ENCODE measurements at places on chromosomes 16 and 17.

GRCh38 chr17:20043021-20043420 lies 33.9 kb downstream of the SPECC1 start:
- DNase-seq: no peak

DNA sequence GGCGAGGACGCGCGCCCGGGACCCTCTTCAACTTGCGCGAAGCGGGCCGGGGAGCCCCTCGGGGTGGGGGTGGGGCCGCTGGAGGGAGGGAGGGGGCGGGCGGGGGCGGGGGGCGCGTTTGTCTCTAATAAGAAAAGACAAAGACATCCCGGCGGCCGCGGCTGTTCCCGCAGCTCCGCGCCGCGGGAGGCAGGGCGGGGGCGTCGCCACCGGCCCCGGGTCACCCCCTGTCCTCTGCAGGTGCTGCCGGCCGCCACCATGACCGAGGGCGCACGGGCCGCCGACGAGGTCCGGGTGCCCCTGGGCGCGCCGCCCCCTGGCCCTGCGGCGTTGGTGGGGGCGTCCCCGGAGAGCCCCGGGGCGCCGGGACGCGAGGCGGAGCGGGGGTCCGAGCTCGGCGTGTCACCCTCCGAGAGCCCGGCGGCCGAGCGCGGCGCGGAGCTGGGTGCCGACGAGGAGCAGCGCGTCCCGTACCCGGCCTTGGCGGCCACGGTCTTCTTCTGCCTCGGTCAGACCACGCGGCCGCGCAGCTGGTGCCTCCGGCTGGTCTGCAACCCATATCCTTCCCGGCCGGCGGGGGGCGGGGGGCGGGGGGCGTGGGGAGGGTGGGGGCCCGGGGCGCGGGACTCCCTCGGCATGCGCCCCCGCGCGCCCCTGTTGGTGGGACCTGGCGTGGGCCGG lies 714 bp downstream of the CACNA1H start:
- DNase-seq: no peak

DNA sequence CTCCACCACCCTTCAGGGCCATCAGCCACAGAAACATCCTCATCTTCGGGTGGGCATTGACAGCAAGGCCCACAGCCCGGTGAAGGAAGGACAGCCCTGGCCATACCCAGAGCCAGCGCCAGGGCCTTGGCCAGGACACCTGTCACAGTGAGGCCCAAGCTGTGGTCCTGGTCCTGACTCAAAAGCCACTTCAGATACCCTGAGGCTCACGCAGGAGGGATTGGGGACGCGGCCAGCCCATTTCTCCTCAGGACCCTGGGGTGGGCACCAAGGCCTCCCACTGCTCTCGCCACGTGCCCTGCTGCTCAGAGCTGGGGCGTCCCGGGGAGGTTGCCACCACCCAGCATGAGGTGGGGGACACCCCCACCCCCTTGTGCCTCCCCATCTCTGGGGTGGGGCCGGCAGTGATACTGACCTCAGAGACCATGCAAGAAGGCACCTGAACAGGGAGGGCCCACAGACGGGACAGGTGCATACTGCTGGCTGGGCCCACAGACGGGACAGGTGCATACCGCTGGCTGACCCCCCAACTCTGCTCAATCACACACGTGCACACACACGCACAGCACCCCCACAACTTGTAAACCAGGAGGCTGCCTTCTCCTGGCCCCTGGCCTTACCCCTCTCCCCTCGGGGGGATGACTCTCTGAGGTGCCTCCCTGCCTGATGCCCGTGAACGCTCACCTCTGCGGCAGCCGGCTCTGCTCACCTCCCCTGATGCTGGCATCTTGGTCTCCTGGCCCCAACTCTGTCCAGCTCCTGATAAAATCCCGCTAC lies 14.2 kb downstream of the SLC7A5 start:
- no peak for DNase-seq

GRCh38 chr17:82225368-82226029 lies 3.3 kb upstream of the SLC16A3 start:
- no peak for DNase-seq

DNA sequence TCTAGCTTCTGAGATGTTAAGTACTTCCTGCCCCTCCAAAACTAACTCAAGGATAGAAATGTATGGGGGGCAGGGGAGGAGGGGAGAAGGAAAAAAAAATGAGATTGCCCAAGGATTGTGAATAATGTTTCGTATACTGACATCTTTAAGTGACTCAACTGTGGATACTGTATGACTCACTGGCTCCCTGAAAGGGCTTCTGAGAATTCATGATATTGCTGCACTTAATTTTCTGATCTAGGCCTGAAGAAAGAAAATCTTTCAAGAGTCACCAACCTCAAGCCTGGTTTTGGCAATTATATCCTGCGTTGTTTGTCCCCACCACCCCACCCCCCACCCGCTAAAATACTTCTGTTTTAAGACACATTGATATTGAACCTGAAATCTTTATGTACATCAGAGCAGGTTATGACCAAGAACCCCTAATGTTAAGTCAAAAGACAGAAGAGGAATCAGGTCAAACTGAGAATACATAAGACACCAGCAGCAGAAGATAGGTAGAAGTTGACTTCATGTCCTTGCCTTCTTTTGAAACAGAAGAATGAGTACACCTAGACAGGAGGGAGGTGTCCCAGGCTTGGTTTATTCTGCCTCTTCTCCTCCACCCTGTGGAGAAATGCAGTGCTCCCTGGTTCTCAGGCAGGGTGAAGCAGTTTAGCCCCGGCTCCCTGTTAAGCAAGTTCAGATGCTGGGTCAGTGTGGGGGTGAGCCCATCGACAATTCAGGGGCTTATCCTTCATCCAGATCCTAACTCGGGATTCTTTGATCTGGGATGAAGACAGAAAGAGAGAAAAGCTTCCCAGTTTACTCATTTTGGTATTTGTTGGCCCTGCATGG lies 3.3 kb upstream of the FBXL20 start:
- no peak for DNase-seq

- no peak for DNase-seq
Observed at GRCh38 chr16:3021449-3022207, 1.5 kb downstream of the TNFRSF12A start.

- DNase-seq: no peak
Observed at GRCh38 chr16:57562669-57563486, 20.4 kb downstream of the ADGRG5 start.

- DNase-seq: no peak
Observed at GRCh38 chr17:78589885-78590284, 12.7 kb upstream of the DNAH17 start.

DNA sequence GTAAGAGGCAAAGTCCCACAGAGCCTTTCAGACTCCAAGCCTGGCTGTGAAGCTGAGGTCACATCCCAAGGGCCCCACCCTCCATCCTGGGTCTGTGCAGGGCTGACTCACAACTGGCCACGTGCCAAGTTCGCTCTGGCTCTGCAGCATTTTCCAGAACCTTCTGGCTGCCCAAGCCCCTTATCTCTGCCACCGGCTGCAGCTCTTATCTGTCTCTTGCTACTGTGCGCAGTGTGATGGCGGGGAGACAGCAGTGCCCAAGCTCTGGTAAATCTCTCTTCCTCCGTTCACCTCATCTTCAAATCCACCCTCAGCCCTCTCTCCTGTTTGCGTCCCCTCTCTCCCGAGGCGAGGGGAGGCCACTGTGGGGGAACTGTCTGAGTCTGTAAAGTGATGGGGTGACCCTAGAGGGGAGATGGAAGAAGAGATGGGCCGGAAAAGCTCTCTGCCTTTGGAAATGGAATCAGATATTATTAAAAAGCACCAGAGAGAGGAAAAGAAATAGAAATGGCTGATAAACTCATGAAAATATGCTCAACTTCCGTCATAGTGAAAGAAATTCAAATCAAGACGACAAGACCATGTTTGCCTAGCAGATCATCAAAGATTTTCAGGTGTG lies 162.7 kb upstream of the CDC42EP4 start:
- no peak for DNase-seq

DNA sequence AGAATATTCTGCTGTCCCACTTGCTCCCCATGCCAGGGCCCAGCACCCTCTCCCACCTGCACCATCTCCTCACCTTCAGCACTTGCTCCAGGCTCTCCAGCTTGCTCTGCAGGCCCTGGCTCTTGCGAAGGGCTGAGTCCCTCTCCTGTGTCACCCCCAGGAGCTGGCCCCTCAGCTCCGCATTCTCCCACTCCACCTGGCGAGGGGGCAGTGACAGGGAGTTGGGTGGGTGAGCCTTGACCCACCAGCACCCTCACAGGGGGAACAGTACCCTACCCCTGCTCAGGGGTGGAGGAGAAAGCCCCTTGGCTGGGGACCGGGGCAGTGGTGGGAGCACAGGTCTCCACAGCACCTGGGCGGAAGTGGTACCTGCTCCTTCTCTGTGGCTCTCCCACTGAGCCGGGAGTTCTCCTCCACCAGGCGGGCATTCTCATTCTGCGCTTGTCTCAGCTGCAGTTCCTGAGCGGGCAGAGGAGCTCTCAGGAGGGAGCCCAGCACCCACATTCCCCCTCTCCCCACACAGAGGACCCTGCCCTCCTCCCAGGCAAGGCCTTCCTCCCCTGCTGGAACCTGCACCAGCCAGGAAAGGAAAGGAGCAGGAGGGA lies 5.9 kb downstream of the TSPOAP1 start:
- no peak for DNase-seq

DNA sequence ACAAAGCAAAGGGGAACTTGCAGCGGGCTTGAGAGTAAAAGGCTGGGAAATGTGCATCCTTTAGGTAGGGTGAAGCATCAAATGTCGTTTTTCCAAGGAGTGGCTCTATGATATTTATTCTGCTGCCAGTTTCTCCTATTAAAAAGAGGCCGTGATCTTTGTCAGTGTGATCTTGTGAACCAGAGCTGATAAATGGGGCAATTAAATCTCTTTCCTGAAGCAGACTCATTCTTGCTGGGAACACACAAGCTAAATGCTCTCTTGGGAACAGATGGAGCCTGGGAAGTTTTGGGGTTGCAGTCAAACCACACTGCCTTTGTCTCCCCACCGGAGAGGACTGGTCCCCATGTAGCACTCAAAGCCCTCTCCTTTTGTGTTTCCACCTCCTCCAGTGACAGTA lies 408.9 kb downstream of the GRIN2A start:
- peak; percentile 46 for DNase-seq

DNA sequence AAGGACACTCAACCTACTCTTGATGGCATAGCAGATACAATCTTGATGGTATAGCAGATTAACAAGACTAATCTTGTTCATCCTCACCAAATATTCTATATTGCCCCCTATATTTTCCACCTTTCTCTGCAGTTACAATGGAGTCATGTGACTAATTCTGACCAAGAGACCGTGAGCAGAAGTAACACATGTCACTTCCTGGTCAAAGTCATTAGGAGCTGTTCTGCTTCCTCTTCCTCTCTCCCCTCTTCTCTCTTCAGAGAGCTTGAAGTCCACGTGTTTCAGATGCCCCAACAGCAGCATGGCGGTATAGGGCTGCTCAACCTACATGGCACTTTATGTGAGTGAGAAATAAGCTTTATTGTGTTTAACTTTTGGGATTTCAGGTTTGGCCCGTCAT lies 55.3 kb upstream of the ERCC4 start:
- DNase-seq: no peak

GRCh38 chr17:73411313-73411747 lies 99.5 kb upstream of the CDC42EP4 start:
- no peak for DNase-seq

DNA sequence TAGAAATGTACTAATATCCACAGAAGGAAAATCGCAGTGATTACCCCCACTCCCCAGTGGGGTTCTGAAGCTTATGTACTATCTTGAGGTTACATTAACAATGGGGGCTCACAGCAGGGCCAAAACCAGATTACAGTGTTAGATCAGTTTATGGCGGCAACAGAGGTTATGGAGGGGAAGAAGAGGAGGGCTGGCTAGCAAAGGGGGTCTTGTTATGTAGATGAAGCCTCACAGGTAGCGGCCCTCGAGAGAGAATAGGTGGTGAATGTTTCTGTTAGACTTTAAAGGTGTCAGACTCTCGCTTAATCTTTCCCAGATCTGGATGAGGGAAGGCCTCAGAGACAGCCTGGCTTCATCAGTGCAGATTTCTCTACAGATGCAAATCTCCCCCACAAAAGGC lies 22.2 kb downstream of the RNF112 start:
- DNase-seq: no peak

DNA sequence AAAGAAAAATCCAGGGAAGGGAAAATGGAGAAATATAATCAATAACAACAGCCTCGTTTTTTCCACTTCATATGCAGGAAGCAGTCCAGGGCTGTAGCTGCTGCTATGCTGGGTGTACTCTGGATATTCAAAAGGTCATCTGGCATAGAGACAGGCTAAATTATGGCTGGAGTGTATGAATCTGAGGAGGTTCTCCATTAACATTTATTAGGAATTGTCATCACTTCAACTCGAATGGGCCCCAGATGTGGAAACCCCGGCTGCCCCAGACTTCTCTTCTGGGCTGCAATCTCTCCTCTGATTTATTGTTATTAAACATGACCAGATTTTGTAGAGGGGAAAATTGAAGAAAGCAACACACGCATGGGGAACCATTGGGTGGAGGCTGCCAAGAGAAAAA lies 33.5 kb upstream of the SKAP1 start:
- no peak for DNase-seq

DNA sequence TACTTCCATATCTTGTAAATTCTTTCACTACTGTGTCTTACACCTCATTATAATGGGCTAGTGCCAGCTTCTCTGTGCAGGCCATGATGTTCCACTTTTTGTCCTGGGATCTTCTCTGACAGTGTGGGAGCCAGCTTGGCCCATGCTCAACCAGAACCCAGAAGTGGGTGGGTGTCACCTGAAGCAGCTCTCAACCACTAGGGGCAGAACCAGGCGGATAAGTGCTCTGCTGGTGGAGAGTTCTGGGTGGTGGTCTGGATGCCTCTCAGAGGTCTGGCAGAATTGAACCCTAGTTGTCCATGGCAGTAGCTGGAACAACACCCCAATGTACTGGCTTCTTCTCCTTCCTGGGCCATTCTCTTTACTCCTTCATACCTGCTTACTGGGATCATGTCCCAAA lies 254.1 kb upstream of the N4BP1 start:
- DNase-seq: no peak

DNA sequence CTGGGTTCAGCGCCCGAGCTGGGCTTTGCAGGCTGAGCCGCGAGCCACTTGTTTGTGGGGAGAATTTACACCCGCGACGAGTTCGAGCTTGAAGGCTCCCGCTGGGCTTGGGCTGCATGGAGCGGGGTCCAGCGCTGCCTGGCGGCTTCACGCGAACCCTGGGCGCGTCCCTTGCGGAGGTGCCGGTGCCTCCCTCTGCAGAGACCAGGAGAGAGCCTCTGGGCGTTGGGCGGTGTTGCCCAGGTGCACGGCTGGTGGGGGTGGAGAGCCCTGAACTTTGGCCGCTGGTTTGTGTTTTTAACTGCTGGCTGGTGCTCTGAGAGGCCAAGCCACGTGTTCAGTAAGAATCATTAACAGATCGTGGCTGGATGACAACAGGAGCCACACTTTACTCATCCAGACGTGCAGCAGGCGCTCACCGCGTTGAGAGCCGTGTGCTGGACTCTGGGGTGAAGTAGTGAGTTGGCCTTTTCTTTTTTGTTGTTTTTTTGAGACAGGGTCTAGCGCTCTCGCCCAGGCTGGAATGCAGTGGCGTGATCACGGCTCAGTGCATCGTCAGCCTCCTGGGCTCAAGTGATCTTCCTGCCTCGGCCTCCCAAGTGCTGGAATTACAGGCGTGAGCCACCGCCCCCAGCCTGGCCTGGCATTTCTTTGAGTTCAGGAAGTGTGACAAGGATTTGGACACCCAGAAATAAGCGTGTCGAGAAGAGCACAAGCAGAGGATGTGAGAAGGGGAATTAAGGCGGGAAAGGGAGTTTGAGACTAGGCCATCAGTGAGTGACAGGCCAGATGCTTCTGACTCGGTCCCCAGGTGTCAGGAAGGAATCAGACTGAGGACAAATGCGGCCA lies 827 bp downstream of the CDK10 start:
- no peak for DNase-seq
